ENCODE measurements at places on chromosomes 3 and 15.

GRCh38 chr3:193563426-193563825 lies 8.7 kb upstream of the ATP13A4 start:
- DNase-seq = no peak

GRCh38 chr3:115190747-115191146 lies 43.7 kb upstream of the ZBTB20 start:
- DNase-seq = no peak

GRCh38 chr3:194014756-194015155 lies 121.2 kb upstream of the HES1 start:
- DNase-seq = no peak

- DNase-seq = no peak
These were observed 157.8 kb downstream of the SV2B start for GRCh38 chr15:91257746-91258414.

- DNase-seq = no peak
These were observed 10.4 kb downstream of the C3orf18 start for GRCh38 chr3:50557106-50557505.
